ENCODE measurements at places on chromosomes 4 and X.
A peak's percentile ranks its signal among the peaks of the same experiment; 100 is the strongest.

DNA sequence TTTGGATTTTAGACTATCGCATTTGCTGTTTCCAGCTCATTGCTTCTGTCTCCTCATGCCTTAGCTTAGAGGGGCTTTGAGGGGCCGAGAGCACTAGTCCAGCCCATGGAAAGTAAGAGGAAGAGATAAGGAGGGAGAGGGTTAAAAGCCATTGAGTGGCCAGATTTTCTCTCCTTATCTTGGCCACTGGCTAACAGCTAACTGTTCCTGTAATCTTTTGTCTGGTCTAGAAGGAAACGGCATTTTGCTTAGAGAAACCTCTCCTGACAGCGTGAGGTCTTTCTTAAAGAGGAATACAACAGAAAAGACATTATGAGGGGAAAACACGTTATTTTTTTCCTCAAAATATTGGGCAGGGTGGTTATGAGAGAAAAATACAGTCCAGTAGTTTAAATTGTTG, 7.9 kb downstream of the GPR101 start:
- no peak for DNase-seq

- DNase-seq: peak; percentile 66
These were observed 29.8 kb downstream of the ACOX3 start for GRCh38 chr4:8410641-8411271.

- no peak for DNase-seq
These were observed 595 bp downstream of the KLHL34 start for GRCh38 chrX:21657318-21658151.

GRCh38 chr4:177555007-177555574, 112.9 kb upstream of the AGA start:
- peak; percentile 46 for DNase-seq

GRCh38 chr4:108031427-108032083, 41.9 kb downstream of the HADH start:
- DNase-seq: peak; percentile 55

- peak; percentile 55 for DNase-seq
These were observed 670.3 kb upstream of the FAM241A start for GRCh38 chr4:111475001-111475400.

GRCh38 chrX:39174772-39175417, 373.6 kb downstream of the MID1IP1 start:
- peak; percentile 17 for DNase-seq

DNA sequence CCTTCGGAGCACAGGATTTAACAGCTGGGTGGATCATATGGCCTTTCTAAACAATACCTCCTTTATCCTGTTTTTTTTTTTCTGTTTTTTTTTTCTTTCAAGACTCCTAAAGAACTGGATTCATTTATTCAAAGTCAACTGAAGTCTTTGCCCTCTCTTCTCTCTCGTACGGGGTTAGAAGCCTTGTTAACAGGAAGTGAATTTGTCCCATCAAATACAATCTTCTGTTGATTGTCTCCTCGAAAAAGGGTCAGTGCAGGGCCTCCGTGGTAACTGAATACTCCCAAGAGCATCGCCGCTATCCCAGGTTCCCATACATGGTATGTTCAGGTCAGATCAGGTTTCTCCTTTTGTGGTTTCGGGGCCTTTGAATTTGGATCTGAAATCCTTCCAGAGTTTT, 1.8 kb upstream of the TMEM128 start:
- DNase-seq: no peak

- no peak for DNase-seq
These were observed 169.9 kb downstream of the DCK start for GRCh38 chr4:71163317-71163716.

GRCh38 chr4:184434501-184435066, 39.8 kb downstream of the IRF2 start:
- no peak for DNase-seq

DNA sequence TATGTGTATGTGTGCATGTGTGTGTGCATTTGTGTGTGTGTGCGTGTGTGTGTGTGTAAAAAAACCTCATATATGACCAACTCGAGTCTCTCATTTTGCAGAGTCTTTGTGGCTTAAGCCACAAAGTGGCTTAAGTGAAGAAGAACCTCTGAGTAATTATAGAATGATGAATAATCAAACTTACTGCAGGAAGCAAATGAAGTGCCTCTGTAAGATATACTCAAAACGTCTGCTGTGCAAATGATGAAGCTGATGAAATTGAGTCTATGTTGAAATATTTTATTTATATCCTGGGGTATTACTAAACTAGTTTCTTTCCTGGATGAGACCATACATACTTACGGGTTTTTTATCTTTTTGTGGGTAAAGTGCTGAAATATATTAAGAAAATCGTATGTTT, 1198.7 kb downstream of the PCDH7 start:
- DNase-seq: no peak

DNA sequence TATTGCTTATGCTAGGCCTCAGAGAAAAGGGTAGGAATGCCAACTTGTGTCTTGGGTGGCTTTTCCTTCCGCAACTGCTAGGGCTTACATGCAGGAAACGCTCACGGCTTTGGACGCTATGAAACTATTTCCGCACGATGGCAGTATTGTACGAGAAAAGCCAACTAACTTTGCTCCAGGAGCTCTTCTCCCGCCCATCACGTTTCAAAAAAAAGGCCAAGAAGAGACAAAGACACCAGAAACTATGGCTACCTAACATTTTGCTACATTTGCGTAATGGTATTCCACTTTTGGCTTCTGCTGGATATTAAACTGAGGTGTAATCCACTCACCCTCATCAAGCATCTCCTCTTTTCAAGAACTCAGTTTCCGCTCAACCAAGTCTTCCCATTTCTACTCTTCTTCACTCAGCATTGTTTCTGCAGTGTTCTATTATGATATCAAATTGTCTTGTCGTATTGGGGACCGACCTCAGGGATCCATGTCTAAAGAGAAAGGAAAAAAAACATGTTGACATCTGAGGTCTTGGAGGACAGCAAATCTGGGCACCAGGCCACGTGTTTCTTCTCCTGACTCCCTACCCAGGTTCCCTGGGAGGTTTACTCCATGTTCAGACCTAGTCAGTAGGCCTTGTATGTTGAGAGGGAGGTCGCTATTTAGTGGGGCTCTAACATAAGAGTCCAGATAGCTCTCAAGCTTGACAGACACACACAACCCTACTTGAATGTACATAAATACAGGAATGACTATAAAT, 239.4 kb upstream of the STK26 start:
- no peak for DNase-seq

DNA sequence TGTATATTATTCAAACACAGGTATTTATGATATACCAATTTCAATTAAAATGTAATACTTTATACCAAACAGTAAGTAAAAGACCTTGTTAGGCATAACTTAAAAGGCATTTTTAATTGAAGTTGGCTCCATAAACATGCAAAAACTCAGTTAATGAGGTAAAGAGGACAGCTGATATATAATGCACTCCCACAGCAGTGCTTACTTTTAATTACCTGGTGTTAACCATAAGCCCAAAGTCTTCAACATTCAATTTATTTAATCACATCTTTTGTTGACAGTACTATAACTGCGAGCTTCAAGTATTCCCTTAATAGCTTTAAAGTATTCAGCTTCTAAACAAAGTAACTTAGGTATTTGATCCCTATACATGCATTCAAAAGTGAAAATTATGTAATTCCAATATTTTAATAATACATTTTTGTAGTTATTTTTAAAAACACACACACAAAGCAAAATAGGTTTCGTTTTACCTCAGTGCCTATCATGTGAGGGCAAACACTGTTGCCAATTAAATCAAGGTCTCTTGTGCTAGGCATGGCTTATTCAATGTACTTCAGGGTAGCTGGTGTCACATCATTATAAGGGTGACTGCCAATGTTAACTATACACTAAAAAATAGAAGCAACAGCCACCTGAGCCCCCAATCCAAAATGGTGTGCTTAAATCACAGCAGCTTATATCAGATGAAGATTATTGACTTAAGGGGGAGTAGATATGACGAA, 197.1 kb downstream of the LRBA start:
- DNase-seq: no peak

DNA sequence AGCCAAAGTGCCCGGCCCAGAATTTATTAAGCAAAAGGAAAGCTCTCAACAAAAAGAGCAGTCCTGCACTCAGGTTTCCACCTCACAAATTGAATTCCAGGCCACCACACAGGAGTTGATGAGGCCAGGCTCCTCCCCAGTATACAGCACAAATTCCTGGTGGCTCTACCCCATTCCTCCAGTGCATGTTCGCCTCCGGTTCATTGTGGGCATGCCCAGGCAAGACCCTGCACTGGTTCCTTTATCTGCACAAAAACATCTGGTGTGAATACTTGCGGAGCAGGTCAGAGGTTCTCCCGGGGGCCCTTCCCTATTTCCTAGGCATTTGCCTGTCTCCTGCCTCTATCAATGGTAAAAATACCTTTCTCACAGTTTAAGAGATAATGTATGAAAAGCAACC, 195.2 kb upstream of the ANXA10 start:
- no peak for DNase-seq

- DNase-seq: peak; percentile 28
These were observed 22.8 kb upstream of the PDE6B start for GRCh38 chr4:602559-602942.

Measured in GM23248 (cell line).